ENCODE measurements at places on chromosomes 7 and 10.

DNA sequence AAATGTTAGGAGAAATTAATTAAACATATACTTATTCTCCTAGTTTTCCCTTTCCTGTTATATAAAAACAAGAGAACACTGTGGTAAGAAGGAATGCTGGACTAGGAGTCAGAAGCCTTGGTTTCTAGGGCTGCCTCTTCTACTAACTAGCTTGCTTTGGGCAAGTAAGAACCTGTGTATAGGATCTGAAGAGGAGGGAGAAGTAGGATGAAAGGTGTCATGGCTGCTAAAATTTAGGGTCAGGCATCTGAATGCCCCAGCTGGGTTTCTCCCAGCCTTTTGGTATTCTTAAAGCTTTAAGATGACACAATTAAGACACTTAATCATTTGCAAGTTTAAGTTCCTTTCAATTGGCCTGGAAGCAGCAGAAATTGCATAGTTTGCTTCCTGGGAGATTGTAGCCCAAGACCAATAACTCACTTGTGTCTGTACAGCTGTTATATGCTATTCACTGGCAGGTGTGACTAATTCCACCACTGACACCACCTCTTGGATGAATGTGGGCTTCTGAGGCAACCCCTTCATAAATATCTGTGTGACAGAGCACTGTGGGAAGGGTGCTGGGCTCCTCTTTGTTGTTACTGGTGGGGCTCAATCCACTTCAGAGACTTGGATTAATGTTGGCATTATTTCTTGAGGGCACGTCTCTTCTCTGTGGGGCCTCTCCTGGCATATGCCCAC lies 137.2 kb downstream of the LRMDA start:
- DNase-seq, result no peak

- no peak for DNase-seq
These were observed 4.3 kb downstream of the NOC3L start for GRCh38 chr10:94358480-94358879.

DNA sequence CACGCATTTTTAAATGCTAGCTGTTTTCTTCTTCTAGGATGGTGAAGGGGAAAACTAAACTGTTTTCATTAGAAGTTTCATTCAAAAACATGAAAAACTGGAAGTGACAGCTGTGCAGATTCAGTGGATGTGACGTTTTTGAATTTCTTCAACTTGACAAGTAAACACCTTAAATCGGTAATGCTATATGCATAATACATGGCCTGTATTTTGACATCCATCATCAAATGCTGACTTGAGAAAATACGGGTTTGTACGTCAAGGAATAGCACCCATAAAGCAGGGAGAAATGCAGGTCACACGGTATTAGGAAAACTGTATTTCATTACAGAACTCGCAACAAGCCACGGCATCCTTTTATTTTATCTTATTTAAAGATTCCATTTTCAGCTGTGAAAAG lies 720.5 kb downstream of the KCNMA1 start:
- DNase-seq, result no peak

- DNase-seq, result no peak
These were observed 449.2 kb downstream of the IPMK start for GRCh38 chr10:57818522-57818921.

GRCh38 chr10:121436630-121437341 lies 161.5 kb downstream of the FGFR2 start:
- no peak for DNase-seq

GRCh38 chr10:84540022-84540616 lies 211.7 kb downstream of the CCSER2 start:
- DNase-seq, result no peak

DNA sequence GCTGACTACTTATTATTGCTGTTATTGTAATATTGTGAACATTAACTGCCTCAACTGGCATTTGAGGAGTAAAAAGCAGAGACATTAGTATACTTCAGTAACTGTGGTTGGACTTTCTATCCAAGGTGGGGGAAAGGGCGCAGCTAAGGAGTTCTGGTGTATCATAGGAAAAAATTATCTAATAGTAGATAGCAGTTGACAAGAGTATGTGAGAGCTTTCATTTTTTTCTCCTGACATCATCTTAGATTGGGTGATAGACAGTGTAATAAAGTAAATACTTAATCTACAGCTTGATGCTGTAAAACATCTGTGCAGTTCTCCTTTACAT lies 68.9 kb downstream of the PHTF2 start:
- DNase-seq, result no peak

- DNase-seq, result no peak
These were observed 3.4 kb upstream of the ADCK2 start for GRCh38 chr7:140669352-140669751.

DNA sequence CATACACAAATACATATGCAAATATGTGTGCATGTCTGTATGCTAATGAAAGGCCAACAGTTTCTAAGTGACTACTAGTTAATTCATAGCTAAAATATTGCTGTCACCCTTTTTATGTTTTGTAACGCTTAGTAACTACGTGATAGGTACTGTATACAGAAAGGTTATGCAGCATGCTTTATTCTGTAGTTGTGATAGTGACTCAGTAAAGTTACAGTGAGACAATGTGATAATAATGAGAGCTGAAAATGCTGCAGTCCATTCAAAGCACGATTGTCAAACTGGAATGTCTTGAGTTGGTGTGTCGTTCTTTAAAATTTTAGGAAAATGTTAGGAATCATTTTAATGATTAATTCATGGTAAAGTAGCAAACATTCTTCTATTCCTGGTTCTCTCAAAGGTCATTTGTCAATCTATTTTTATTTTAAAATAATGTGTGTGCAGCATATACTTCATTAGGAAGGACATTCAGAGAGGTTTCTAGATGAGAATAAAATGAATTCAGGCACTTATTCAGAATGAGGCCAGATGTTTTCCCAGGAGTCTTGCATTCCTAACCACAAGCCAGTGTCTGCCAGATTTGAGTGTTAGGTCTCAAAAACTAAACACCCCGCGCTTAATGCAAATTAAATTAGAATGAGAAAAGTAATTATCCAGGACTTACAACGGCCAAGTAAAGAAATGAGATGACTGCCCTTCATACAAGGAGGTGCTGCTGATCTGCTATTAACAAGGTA lies 408.8 kb upstream of the FZD8 start:
- DNase-seq, result no peak

DNA sequence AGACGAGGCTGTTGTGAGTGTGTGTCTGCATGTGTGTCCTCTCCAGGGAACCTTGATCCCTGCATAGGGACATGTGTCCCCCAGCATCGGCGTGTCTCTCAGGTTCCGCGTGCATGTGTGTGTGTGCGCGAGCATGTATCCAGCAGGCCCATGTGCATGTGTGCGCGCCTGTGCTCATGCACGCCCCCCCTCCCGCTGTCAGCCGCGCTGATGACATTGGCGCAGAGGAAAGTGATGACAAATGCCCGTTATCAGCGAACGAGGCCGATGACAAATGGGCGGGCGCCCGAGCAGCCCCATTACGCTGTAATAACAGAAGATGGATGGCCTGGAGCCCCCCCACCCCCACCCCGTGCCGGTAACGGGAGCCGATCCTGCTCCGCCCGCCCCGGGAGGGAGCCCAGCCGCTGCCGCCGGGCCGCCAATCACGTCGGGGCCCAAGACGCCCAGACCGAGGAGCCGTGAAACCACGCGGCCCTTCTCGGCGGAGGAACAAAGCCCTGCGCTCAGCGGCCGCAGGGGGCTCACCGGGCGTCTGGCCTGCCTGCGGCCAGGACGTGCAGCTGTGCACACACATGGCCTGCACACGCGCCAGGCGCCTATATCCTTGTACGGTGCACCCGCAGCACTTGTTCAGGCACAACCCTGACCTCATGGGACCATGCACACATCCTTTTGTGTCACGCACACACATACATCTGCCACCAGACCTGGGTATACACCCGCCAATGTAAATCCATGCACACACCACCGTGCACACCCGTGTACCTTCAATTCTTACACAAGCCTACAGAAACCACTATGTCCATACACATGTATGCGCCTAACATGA lies 21.5 kb downstream of the POLL start:
- no peak for DNase-seq

DNA sequence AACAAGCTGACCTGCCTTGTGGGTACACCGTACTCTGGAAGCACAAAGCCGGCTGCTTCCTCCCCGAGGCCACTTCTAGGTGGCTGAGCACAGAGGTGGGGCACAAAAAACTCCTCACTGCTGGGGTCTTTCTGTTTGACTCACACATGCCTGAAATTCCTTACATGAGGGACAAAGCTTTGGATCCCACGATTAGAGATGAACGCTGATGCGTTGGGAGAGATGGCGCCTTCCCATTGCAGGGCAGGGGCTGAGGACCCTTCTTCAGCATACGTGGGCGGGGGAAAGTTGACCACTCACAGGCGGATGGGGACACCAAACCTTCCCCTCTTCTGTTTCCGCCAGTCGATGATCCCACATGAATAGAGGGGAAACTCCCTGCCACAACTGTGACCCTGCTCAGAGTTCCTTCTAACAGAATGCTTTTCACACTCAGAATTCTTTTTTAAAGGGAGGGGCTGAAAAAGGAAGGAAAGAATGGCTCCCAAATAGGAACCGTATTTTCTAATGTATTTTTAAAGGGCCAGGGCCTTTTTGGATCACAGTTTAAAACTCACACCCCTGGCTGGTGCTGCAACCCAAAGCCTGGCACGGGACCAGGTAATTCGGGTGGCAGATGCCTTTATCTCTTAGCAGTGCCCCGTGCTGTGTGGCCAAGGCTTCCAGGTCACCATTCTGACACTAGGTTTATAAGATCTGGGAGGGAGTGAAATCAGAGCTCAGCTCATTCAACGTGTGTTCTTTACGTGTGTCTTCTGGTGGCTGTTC lies 134.0 kb downstream of the PRKAG2 start:
- peak; percentile 28 for DNase-seq

GRCh38 chr7:107150375-107151073 lies 18.3 kb upstream of the HBP1 start:
- DNase-seq, result peak; percentile 17

DNA sequence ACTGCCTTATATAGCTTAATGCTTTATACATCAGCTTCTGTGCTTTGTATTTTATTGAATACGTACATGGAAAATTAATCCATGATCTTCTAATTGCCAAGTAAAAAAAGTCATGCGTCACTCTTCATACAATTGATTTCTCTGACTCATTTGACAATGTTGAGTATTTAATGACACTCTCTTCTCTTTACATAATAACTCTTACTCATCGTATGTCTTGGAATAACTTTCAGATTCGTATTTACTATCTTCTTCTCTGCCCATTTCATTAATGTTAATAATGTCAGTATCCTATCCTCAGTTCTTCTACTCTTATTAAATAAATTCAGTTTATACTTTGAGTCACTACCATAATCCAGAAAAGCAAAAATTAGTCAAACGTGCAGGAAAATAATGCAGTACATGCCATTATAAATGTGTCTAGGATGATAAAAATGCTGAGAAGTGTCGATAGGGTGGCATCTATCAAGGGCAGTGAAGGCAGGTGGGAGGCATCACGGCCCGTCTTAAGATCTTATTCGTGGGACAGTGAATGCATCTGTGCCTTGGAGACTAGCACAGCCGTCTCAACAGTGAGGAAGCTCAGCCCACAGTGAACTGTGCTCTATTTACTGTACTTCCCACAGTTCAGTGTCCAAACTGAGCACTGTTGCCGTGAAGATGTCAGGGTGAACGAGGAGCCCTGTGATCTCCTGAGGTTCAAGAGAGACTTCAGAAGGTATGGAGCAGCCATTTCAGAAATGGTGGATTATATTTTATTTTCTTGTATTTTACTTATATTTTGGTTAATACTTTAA lies 39.8 kb upstream of the AKR1E2 start:
- no peak for DNase-seq

DNA sequence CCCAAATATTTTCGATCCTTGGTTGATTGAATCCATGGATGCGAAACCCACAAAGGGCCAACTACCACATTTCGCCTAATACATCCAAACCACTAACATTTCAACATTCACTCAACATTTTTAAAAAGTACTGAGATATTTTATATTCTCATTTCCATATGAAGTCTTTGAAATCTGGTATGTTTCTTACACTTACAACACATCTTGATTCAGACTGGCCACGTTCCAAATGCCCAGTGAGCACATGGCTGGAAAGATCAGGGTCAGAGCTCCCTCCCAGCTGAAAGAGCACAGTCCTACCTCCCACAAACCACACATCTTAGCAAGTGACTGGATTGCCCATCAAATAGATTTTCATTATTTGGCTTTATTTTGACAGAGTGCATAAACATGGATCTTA lies 18.9 kb downstream of the NCAPG2 start:
- no peak for DNase-seq

DNA sequence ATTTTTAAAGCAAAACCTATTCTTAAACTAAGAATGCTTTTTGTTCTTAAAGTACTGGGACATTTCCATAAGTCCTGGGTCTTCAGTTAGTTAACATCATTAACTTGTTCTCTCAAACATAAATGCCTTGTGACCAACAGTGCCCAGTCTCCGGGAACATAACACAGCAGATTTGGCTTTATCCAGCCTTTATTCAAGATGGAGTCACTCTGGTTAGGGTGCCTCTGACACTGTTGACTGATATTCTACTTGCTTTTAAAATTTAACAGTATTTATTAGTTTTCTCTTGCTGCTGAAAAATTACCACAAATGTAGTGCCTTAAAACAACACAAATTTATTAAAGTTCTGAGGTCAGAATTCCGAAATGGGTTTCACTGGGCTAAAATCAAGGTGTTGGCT lies 44.1 kb downstream of the AVL9 start:
- DNase-seq, result no peak

- no peak for DNase-seq
These were observed 98.7 kb downstream of the DNAH11 start for GRCh38 chr7:21641546-21641945.

GRCh38 chr10:28949005-28950004 lies 272.0 kb downstream of the BAMBI start:
- no peak for DNase-seq

- no peak for DNase-seq
These were observed 91.4 kb downstream of the ZNF777 start for GRCh38 chr7:149369497-149369896.

GRCh38 chr7:29518616-29519015 lies 45.0 kb upstream of the PRR15 start:
- no peak for DNase-seq

DNA sequence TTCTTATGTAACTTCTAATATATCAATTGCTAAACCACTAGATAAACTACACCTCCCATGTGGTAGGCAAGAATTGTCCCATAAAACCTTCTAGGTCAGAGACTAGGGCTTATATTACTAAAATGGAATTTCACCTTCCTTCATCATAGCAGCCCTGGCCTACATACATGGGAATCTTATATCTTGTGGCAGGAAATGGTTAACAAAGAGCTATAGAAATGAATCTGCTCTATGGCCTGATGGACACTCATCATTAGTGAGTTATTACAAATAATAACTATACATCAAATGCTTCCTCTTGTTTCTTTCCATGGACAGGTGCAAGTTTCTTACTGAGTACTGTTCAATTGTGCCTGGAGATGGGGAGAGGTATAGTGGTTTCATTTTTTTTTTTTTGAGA lies 62.3 kb upstream of the PDLIM1 start:
- no peak for DNase-seq

GRCh38 chr10:59272061-59272460 lies 90.3 kb downstream of the FAM13C start:
- DNase-seq, result no peak

GRCh38 chr10:68861253-68861652 lies 33.9 kb downstream of the STOX1 start:
- no peak for DNase-seq

GRCh38 chr7:77753173-77753572 lies 45.1 kb downstream of the TMEM60 start:
- no peak for DNase-seq

- no peak for DNase-seq
These were observed 7.1 kb upstream of the KLF6 start for GRCh38 chr10:3791974-3792633.

- no peak for DNase-seq
These were observed 22.4 kb upstream of the ZNF716 start for GRCh38 chr7:57427594-57427993.

Measured in GDM1 (cell line).